ENCODE measurements at places on chromosomes 2 and 18.
A peak's percentile ranks its signal among the peaks of the same experiment; 100 is the strongest.

GRCh38 chr2:46531863-46532262 lies 52.5 kb downstream of the TMEM247 start:
- no peak for DNase-seq

DNA sequence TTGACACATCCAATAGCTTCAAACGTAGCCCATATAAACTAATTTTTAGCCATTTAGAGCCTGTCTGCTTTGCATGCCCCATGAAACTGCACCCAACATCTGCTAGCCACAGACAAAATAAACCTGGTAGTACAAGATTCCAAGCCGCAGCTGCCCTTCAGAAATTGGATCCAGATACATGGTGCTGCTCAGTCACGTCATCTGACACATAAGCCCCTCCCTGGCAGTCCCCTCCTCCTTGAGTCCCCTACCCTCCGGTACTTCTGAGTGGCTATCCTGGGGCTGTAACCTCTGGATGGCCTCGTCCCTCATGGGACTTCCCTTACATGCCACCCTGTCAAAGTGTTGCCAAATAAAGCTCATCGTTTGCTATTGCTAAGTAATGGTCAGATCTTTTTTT lies 33.8 kb downstream of the PROC start:
- no peak for DNase-seq

GRCh38 chr2:210207929-210208328 lies 17.3 kb downstream of the ACADL start:
- DNase-seq = no peak

GRCh38 chr2:212959471-212960117 lies 191.8 kb downstream of the IKZF2 start:
- DNase-seq = peak; percentile 69

DNA sequence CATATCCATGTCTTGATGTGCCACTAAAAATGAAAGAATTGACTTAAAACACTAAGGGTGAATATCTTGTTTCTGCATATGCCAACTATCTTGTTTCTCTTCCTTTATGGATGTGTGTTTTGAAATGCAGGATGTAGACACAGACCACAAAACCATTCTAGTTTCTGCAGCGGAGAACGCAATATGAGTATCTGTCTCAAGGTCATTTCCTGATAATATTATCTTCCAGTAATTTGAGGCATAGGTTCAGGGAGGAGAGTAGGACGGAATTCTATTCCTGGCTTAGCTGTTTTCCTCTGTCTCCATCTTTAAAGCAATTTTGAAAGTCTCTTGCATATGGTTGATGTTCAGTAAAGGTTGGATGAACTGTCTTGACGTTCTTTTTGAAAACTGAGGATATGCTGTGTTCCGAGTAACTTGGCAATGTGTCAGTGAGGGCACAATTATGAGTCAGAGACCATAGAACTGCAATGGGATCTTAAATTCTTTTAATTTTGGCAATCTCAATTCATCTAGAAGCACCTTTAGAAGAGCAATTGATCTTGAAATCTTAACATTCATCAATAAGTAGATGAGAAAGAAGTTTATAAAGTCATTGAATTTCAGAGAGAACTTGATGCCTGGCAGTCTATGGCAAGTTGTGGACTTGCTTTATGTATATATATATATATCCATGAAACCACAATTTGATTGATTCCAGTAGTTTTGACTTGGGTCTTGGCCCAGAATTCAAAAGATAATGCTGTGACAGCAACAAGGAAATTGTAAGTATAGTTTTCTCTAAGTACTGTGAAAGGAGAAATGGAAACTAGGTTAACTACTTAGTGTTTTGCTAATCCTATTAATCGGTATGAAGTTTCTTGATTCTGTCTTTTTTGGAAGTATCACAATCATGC lies 24.8 kb downstream of the RAB27B start:
- DNase-seq = no peak

DNA sequence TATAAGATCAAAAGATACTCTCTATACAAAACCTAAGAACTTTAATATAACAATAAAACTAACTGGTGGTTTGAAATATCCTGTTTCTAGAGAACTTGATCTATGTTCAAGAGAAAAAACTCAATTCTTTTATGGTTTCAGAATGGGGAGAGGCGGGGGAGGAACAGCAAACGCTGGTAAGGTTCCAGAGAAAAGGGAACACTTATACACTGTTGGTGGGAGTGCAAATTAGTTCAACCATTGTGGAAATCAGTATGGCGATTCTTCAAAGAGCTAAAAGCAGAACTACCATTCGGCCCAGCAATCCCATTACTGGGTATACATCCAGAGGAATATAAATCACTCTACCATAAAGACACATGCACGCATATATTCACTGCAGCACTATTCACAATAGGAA lies 17.2 kb downstream of the FAM98A start:
- DNase-seq = no peak

DNA sequence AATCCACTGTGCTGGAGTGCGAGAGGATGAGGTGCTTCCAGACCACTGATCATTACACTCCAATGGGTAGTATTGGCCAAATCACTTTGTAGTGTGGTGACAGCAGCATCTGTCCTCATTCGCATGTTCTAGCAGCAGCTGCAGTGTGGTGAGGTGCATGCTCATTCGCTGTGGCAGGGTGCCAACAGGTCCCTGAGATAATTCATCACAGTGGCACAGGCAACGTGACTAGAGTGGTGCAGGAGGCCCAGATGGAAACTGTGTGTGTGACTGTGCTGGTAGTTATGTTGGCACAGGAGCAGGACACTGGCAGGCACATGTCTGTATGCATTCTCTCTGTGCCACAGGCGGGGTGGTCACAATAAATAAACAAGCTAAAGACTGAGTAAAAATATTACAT lies 329.5 kb upstream of the SYT4 start:
- DNase-seq = no peak

DNA sequence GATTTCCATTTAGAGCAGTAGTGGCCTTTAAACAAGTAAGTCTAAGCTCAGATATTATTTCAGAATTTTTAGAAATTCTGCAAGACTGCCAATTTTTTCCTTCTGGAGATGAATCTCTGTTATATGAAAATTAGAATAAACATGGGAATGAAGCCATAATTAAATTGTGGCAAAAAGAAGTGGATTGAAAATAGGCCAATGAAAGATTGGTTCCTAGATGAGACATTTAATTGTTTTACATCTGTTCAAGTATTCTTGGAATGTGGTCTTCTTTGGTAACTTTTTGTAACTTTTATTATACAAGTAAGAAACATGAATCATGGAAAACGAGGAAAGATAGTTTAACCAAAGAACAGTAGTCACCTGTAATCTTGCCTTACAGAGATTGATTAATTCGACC lies 10.3 kb downstream of the CAD start:
- no peak for DNase-seq

- DNase-seq = no peak
These were observed 15.5 kb downstream of the SEC11C start for GRCh38 chr18:59155153-59155552.

DNA sequence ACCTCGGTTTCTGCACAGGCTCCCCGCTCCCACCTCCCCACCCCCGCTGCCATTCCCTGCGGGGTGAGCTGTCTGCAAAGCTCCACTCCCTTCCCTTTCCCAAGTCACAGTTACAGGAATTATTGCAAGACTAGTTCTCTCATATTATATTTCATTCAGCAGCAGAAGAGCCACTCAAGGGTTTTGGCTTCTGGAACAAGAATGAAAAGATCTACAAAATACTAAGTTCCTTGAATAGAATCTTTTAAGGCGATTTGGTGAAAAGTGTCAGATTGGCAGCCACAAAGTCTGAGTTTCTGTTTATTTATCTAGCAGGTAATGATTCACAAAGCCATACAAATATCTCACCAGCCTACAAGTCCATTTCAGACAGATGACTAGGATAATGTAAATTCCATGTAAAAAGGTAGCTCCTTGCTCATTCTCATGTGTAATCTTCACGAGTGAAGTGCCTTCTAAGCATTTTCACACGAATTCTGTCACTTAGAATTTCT lies 221.9 kb upstream of the RBBP8 start:
- peak; percentile 83 for DNase-seq

- DNase-seq = no peak
These were observed 1376.3 kb upstream of the CELF4 start for GRCh38 chr18:38941711-38942561.

GRCh38 chr2:109419960-109420370 lies 193.8 kb downstream of the SEPTIN10 start:
- DNase-seq = no peak

GRCh38 chr2:204665207-204665606 lies 119.9 kb downstream of the PARD3B start:
- DNase-seq = peak; percentile 76

- DNase-seq = no peak
These were observed 254.4 kb downstream of the ERBB4 start for GRCh38 chr2:212284166-212284565.

- no peak for DNase-seq
These were observed 218.6 kb downstream of the KLHL29 start for GRCh38 chr2:23603581-23603980.

- DNase-seq = no peak
These were observed 94.8 kb upstream of the HNRNPA3 start for GRCh38 chr2:177117755-177118154.

- DNase-seq = no peak
These were observed 96.4 kb downstream of the RNF144A start for GRCh38 chr2:7013471-7014160.

DNA sequence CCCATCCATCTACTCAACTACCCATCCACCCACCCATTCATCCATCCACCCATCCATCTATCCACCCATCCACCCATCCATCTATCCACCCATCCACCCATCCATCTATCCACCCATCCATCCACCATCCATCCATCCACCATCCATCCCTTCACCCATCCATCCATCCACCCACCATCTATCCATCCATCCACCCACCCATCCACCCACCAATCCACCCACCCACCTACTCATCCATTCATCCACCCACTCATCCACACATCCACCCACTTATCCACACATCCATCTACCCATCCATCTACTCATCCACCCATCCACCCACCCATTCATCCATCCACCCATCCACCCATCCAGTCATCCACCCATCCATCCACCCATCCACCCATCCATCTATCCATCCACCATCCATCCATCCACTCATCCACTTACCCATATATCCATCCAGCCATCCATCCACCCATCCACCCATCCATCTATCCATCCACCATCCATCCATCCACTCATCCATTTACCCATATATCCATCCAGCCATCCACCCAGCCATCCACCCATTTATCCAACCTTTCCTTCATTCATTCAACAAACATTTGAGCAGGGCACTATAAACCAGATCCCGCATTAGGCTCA lies 2.1 kb upstream of the NGEF start:
- peak; percentile 4 for DNase-seq

- no peak for DNase-seq
These were observed 865 bp downstream of the GALR1 start for GRCh38 chr18:77250501-77250925.

- DNase-seq = no peak
These were observed 2.5 kb downstream of the DYNC2LI1 start for GRCh38 chr2:43776324-43776723.

- no peak for DNase-seq
These were observed 166.5 kb upstream of the MYCN start for GRCh38 chr2:15773846-15774245.

GRCh38 chr2:204370172-204370718 lies 175.0 kb upstream of the PARD3B start:
- no peak for DNase-seq

- no peak for DNase-seq
These were observed 34.5 kb downstream of the SFT2D3 start for GRCh38 chr2:127735537-127736399.

GRCh38 chr2:215940645-215941184 lies 72.6 kb downstream of the MREG start:
- no peak for DNase-seq

- DNase-seq = peak; percentile 83
These were observed 45.7 kb downstream of the QPCT start for GRCh38 chr2:37389989-37390765.

DNA sequence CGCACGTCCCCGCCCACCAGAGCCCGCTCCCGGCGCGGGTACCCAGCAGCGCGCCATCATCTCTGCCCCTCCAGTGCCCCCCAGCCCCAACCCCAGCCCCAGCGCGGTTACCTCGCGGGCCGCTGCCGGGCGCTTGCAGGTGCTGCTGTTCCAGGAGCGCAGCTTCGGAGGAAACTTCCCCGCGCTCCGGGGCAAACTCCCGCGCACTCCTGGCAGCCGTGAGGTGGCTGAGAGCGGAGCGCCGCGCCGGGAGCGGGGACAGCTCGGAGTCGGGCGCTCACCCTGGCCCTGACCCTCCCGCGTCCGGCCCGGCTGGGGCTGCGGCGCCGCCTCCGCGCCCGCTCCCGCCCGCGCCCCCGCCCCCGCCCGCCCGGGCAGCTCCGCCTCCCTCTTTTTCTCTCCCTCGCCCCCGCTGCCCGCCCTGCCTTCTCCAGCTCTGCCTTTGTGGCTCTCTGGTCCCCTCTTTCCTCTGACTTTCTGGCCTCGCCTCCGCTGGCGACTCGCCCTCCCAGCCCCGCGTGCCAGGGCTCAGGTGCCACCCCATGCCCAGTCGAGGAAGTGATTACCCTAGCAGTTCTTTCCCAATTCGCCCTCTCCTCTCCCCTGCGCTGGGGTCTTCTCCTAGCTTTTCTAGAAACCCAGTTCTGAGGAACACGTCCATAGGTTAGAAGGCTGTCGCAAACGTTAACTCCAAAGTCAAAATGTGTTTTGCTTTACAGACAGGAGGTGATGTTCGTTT lies at the start of gene CHST9:
CHST9 (minus strand) TSS at position 284 of the 739 bp plus-strand sequence. CDS start 42,499 bp downstream, outside the sequence.
- DNase-seq = peak; percentile 76

DNA sequence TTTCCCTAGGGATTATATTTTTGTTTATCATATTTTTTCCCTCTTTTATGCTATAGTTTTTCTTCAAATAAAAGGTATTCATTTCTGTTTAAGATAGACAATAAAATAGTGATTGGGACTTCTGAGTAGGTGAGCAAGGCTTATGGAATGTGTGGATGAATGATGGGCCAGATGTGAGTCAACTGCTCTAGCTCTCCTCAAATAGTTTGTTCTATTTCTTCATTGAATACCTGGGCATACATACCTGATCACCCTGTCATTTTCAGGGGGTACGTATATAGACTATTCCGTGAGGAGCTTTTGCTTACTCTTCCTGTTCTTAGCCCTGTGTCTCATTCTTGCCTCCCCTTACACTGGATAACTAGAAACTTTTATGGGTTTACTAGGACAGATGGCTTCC lies 41.9 kb downstream of the BABAM2 start:
- no peak for DNase-seq

- DNase-seq = no peak
These were observed 170.1 kb downstream of the ASB1 start for GRCh38 chr2:238596571-238597551.
